Amygdala (tissue), 56 donors: ENCODE measurements at places on chromosomes 7 and 10.

DNA sequence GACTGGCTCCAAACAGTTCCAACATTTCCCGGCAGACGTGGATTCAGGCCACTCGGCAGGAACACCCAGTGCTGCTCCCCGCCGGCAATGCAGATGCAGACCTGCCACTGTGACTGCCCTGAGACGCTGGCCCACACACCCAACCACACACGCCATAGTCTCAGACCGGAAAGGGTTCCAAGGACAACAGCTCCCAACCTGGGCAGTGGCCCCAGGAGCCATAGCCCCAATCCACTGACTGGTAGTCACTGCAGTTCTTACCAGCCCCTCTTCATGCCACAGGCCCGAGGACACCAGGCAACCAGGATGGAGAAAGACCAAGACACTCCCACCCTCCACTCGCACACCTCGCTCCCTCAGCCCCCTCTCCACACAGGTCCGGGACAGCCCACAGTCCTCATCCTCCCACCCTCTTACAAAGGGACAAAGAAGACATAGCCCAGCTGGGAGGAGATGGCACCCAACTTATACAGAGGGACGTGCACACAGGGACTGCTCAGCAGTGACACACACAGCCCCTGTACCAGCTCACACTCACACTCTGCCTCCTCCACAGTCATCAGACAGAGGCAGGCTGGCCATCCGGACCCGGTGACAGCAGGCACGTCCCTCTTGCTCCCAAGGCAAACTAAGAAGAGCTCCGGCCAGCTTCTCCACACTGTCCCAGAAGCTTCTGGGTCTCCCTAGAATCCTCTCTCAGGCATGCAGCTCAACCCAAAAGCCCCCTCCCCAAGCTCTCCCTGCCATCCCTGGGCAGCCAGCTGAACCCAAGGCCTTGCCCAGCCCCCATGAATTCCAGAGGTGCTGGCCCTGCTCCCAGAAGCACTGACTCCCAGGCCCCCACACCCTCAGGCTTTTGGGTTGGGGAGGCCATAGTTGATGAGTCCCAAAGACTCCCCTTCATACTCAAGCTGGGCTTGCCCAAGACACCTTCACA is 24.8 kb downstream of the KCNH2 start:
- no peak for DNase-seq

GRCh38 chr10:130242513-130242912 is 106.3 kb downstream of the GLRX3 start:
- no peak for DNase-seq

- no peak for DNase-seq
These were observed 18.9 kb upstream of the PRKAR2B start for GRCh38 chr7:107025449-107026103.

DNA sequence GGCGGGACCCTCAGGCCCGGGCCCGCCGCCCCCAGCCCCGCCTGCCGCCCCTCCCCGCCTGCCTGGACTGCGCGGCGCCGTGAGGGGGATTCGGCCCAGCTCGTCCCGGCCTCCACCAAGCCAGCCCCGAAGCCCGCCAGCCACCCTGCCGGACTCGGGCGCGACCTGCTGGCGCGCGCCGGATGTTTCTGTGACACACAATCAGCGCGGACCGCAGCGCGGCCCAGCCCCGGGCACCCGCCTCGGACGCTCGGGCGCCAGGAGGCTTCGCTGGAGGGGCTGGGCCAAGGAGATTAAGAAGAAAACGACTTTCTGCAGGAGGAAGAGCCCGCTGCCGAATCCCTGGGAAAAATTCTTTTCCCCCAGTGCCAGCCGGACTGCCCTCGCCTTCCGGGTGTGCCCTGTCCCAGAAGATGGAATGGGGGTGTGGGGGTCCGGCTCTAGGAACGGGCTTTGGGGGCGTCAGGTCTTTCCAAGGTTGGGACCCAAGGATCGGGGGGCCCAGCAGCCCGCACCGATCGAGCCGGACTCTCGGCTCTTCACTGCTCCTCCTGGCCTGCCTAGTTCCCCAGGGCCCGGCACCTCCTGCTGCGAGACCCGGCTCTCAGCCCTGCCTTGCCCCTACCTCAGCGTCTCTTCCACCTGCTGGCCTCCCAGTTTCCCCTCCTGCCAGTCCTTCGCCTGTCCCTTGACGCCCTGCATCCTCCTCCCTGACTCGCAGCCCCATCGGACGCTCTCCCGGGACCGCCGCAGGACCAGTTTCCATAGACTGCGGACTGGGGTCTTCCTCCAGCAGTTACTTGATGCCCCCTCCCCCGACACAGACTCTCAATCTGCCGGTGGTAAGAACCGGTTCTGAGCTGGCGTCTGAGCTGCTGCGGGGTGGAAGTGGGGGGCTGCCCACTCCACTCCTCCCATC is 82.7 kb downstream of the PAX2 start:
- no peak for DNase-seq

DNA sequence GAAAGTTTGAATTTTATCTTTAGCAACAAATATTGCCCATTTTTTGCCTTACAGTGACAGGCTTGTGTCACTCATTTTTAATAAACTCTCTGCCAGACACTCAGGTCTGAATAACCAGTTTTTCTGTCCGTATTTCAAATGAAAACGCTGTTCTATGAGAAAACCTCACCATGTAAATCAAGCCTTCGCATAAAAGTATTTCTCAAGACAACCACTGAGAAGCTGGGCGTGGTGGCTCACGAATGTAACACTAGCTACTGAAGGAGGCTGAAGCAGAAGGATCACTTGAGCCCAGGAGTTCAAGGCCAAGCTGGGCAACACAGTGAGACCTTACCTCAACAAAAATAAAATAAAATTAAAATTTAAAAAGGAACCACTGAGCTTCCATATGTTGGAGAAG is 339.3 kb downstream of the PARD3 start:
- no peak for DNase-seq
